Thoracic aorta (tissue), 2 donors: ENCODE measurements at places on chromosomes 3 and 15. TPM values are rescaled to one million over a fixed set of nuclear protein-coding genes. Genes with fewer than 3 reads are reported as not detected.

RFTN1 gene
- 108 TPM for total RNA-seq

ZNF860 gene
- 0.81 TPM for total RNA-seq

NANOGP8 gene
- 0.81 TPM for total RNA-seq

C3orf18 gene
- total RNA-seq: 19.0 TPM

CPNE9 gene
- not detected for total RNA-seq

RHOV gene
- not detected for total RNA-seq

HRH1 gene
- total RNA-seq: 17.7 TPM

QTRT2 gene
- 48.5 TPM for total RNA-seq

DUOXA1 gene
- 6.8 TPM for total RNA-seq

CLEC3B gene
- 96.6 TPM for total RNA-seq

WDR93 gene
- total RNA-seq: not detected

THOC7 gene
- total RNA-seq: 38.0 TPM

FLNB gene
- total RNA-seq: 139 TPM

UBE2E2 gene
- 30.3 TPM for total RNA-seq
